ENCODE measurements at places on chromosomes 2 and 18. TPM values are rescaled to one million over a fixed set of nuclear protein-coding genes. Genes with fewer than 3 reads are reported as not detected.

DNA sequence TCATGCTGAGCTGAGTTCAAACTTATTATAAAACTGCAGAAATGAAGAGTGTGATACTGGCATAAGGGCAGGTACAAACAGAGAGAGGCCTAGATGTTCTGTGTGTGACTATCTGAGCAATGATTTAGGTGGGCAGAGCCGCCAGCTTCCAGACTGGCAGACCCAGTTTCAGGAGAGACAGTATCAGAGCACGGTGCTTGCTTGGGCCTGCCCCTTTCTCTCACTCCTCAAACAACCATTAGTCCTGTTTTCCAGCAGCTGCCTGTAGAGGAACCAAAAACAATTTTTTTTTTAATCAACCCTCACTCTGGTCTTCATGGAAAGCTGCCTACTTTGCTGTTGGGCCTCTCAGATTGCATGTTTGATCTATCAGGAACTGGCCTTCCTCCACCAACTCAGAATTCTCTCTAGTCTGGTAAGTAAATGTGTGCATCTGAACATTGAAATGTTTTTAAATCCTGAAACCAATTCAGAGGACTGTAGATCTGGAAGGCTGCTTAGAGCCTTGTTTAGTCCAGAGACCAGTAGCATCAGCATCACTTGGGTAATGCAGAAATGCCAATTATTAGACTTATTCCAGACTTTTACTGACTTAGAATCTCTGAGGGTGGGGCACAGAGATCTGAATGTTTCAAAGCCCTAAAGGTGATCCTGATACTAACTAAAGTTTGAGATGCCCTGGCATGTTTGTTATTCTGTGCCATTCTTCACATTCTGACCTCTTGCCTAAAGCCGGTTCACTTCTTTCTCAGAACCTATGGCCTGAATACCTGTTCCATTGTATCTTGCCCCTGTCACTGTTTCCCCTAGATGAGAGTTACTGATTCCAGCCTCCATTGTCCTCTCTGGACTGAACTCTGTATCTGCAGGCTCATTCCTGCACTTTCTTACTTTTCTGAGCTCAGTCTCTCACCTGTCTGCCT is 24.8 kb upstream of the CRIM1 start:
- DNase-seq, result no peak

GRCh38 chr2:175914846-175915245 is 87.2 kb downstream of the LNPK start:
- DNase-seq, result no peak

GRCh38 chr2:29192526-29192925 is 77.3 kb downstream of the CLIP4 start:
- no peak for DNase-seq

DNA sequence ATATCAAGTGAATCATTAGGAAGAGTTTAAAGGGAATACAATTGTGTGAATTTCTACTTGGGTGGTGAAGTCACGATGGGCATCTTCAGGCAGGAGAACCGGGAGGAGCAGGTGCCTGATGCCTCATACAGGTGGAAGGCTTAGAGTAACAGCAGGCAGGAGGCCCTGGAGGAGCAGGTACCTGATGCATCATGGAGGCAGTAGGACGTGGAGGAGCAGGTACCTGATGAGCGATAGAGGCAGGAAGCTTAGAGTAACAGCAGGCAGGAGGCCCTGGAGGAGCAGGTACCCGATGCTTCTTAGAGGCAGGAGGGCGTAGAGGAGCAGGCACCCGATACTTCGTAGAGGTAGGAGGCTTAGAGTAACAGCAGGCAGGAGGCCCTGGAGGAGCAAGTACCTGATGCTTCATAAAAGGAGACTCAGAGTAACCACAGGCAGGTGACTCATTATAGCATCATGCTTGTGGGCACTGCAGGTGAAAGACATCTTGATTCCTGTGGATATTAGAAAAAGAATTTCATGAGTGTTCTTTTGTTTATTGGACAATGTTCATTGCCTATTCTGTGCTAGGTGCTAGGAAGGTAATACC is 133.9 kb downstream of the ATP9B start:
- no peak for DNase-seq

Gene SERPINB13
- not detected for total RNA-seq

Gene UBXN4
- total RNA-seq, result 59.8 TPM

DNA sequence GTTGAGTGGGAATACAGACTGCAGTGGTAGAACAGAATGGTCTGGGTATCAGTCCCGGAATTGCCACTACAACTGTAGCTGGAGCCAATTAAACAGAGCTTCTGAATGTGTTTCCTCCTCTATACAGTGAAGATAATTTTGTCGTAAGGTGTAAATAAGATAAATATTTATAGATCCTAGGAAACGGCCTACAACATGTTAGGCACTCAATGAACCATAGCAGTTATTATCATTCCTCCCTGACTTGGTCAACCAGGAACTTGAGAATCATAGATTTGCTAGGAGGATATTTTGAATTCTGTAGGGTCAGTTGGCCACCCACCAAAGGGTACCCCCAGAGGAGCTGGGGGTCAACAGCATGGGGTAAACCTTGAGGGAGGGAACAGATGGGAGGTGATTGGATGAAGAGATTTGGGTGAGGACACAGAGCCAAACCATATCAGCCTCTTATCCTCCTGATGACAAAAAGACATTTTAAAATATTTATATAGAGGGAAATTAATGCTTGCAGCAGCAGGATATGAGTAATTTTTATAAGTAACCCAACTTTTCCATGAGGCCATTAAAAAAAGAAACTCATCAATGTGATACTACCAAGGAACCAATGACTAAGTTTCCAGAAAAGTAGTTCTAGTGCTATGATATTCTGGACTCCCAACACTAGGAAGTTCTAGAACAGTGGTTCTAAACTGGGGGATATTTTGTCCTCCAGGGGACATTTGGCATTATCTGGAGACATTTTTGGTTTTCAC is 4.0 kb downstream of the DHRS9 start:
- DNase-seq, result no peak

- no peak for DNase-seq
Measured at GRCh38 chr2:241836292-241836691, 22.4 kb downstream of the PDCD1 start.

GRCh38 chr2:27051902-27052645 is 606 bp downstream of the AGBL5 start:
- peak; percentile 84 for DNase-seq

DNA sequence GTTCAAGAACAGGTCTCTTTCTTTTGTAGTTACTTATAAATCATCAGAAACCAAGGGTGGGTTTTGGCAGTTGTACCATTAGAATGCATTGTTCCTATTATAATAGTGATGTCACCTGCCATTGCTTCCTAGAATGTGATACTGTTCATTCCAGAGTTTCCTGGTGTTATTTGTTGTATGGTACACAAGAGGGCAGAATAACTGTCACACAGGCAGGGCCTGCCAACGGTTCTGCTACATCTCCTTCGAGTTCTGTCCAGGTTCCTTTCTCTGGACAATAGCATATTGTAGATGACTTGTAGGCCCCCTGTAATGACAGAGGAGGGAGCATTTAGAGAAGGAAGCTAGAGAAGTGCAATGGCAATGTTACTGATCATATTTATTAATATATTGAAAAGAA is 98.3 kb downstream of the KLHL14 start:
- DNase-seq, result no peak

DNA sequence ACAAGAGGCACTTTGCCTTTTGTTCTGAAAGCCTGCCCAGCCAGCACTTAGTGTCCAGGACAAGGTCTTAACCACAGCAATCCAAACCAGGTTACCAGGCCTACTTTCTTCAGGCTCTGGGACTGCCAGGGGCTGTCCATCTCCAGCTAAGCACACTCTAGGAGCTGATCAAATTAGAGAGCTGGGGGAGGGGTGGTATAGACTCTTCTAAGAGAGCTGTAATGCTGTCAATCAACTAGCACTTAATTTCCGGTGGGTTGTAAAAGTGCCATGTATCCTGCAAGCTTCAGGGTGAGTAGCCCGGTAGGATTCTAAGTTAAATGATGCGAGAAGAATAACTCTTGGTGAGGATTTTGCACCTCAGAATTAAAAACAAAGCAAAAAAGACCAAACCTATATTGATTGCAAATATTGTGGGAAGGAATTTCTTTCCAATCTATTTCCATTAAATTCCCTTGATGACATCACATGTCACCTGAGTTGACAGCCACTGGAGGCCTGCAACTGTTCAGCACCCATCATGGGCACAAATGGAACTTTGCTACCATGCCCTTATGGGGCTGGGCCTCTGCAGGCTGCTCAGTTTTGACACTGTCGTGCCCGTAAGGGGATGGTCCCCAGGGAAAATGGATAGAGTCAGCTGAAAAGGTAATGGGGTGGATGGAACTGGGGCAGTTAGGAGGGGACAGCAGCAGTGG is 8.7 kb upstream of the COX7A2L start:
- no peak for DNase-seq

DNA sequence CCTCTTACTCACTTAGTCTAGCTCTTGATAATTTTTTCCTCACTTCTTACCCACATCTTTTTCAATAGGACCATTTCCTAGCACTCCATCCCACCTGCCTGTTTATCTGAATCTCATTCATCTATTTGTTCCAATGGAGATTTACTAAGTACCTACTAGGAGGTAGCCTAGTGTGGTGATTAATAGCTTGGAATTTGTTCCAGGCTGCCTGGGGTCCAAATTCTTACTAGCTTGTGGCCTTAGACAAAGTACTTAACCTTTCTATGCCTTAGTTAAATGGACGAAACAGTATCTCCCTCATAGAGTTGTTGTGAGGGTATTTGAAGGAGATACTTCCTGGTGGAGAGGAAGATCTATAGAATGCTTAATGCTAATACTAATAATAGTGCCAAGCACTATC is 42.9 kb upstream of the SERTAD2 start:
- no peak for DNase-seq

GRCh38 chr2:3265981-3266924 is 111.4 kb downstream of the EIPR1 start:
- DNase-seq, result peak; percentile 34

GRCh38 chr18:29104671-29105070 is 927.7 kb upstream of the CDH2 start:
- no peak for DNase-seq

- DNase-seq, result no peak
Measured at GRCh38 chr2:53460347-53460746, 307.3 kb upstream of the CHAC2 start.

GRCh38 chr18:46356278-46357033 is 252.3 kb downstream of the HAUS1 start:
- no peak for DNase-seq

Gene SERPINB7
- total RNA-seq, result not detected

GRCh38 chr18:27314996-27315395 is 129.9 kb upstream of the CHST9 start:
- no peak for DNase-seq

DNA sequence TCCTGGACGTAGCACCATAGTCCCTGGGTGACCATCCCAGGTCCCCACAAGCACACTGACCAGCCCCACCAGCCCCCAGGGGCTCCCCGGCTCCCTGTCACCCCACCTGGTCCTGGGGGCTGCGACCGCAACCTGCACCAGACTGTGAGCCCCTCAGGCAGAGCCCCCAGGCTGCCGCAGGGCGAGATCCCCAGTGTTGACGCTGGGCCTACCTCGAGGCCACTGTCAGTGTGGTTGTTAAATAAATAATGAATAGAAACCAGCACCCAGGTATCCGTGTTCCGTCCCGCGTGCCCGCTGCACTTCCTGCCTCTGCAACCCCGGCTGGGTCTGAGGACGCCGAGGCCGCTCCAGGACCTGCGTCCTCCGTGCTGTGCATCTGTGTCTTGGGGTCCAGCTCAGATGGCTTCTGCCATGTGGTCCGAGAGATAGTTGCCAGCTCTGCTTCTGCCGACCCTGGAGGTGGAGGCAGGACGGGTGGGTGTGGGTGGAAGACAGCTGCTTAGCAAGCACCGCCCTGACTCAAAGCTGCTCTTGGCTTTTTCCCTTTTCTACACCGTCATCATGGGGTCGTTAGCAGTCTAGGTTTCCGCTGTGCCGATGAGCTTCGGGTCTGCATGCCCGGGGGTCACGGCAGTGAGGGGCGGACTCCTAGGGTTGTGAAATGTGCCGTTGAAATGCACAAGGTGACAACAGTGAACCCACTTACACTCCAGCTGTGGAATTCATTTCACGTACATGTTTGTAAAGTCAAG is 74.2 kb downstream of the NFATC1 start:
- DNase-seq, result no peak

- DNase-seq, result no peak
Measured at GRCh38 chr2:64928813-64929212, 60.4 kb upstream of the SLC1A4 start.

DNA sequence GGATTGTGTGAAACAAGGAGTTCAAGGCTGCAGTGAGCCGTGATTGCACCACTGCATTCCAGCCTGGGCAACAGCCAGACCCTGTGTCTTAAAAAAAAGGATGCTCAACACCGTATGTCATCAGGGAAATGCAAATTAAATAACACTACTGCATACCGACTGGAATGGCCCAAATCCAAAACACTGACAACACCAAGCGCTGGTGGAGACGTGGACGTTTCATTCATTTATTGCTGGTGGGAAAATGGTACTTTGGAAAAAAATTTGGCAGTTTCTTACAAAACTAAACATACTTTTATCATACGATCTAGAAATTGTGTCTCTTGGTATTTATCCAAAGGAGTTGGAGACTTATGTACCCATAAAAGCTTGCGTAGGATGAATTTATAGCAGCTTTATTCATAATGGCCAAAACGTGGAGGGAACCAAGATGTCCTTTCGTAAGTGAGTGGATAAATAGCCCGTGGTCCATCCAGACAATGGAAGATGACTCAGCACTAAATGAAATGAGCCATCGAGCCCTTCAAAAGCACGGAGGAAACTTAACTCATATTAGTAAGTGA is 24.2 kb downstream of the NEU4 start:
- no peak for DNase-seq

Gene PAIP2B
- total RNA-seq, result 34.5 TPM

Gene MAPK4
- total RNA-seq, result 29.1 TPM

- no peak for DNase-seq
Measured at GRCh38 chr2:118457951-118458350, 369.7 kb downstream of the INSIG2 start.

DNA sequence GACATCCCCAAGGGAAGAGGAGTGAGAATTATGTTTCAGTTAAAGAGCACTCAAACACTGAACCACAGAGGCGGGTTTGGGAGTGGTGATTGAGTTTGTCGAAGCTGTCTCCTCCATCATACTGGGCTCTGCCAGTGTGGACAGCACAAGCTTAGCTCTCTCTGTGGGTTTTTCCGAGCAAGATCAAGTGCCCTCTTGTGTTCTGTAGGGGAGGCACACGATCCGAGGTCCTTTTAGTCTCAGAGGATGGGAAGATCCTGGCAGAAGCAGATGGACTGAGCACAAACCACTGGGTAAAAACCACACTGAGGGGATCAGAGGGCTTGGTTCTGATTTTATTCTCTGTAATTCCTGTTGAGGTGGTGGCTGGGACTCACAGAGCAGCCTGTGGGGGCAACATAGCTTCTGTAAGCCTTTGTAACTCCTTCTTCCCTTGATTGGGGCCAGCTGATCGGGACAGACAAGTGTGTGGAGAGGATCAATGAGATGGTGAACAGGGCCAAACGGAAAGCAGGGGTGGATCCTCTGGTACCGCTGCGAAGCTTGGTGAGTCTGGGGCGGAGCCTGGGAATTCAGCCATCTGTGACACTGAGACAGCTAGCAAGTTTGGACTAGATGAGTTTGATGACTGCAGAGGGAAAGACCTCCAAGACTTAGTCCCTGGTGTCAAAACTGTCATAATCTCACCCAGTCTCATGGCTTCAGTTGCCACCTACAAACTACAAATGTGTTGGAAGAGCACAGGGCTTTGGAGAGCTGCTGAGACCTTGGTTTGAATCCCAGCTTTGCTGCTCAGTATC is 2.0 kb downstream of the NAGK start:
- no peak for DNase-seq
